ENCODE measurements at places on chromosomes 2 and 18.

GRCh38 chr2:158128168-158128973 is 26.7 kb downstream of the UPP2 start:
- DNase-seq: no peak

DNA sequence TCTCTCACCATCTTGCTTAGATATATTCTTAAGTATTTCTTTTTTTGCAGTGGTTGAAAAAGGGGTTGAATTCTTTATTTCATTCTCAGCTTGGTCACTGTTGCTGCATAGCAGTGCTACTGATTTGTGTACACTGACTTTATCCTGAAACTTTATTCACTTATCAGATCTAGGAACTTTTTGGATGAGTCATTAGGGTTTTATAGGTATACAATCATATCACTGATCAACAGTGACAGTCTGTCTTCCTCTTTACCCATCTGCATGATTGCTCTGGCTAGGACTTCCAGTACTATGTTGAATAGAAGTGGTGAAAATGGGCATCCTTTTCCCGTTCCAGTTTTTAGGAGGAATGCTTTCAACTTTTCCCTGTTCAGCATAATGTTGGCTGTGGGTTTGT is 6.5 kb downstream of the STARD6 start:
- no peak for DNase-seq

DNA sequence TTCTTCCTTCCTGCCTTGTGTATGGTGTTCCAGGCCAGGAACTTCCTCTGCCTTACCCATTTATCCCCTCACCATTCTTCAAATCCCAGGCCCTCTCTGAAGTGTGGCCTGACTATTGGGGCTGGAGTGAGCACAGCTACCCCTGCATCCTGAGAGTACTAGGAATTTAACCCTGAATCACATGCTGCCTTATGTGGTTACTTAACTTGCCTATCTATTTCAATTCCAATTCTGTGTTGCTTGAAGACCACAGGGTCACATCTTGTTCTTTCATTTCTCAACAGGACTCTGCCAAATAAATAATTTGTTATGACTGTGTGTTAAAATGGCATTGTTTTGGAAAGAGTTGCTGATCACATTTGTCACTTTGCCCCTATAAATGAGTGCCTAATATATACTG is 108.6 kb downstream of the CERS6 start:
- no peak for DNase-seq

- no peak for DNase-seq
Measured at GRCh38 chr2:75607988-75608683, 38.4 kb upstream of the MRPL19 start.

- no peak for DNase-seq
Measured at GRCh38 chr2:139850254-139850890, 1070.2 kb upstream of the NXPH2 start.

- no peak for DNase-seq
Measured at GRCh38 chr2:3238951-3239841, 138.4 kb downstream of the EIPR1 start.

- DNase-seq: no peak
Measured at GRCh38 chr18:55128437-55128836, 169.2 kb upstream of the CCDC68 start.

DNA sequence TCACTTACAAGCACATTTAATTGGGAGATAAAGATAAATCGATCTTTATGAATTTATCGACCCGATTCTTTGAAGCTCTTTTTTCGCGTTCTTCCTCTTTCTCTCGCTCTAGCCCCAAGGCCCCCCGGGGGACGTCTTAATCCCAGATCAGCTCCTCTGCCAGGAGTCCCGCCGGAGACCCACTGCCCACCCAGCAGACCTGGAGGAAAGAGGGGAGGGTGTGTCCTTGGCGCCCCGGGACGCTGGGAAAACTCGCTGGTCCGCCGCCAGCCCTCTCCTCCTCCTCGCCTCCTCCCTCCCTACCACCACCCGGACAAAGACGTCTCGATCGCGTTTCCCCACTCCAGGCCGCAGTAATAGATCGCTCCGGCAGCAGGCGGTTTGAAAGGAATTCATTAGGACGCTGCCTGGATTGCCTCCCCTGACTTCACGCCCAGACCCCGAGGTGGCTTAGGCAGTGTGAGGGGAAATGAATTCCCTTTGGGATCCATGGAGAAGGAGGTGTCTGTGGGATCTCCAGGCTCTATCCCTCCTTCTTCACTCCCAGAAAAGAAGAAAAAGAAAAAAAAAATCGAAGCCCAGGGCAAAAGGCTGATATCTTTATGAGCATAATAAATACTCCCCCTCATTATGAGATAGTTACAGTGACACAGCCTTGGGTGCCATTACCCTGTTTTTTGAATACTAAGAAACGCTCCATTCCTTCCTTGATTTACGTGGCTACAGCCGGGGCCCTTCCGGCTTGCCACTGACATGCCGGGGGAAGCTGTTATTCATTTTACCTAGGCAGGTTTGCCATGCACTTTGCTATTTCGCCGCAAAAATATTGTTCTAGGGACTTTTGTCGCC is 1.8 kb upstream of the GBX2 start:
- DNase-seq: no peak
